ENCODE measurements at places on chromosomes 13 and 19.

GRCh38 chr19:7358102-7358597, 9.4 kb downstream of the ARHGEF18 start:
- DNase-seq, result no peak

- DNase-seq, result no peak
Measured at GRCh38 chr13:63149375-63149774, 1733.7 kb upstream of the PCDH20 start.

DNA sequence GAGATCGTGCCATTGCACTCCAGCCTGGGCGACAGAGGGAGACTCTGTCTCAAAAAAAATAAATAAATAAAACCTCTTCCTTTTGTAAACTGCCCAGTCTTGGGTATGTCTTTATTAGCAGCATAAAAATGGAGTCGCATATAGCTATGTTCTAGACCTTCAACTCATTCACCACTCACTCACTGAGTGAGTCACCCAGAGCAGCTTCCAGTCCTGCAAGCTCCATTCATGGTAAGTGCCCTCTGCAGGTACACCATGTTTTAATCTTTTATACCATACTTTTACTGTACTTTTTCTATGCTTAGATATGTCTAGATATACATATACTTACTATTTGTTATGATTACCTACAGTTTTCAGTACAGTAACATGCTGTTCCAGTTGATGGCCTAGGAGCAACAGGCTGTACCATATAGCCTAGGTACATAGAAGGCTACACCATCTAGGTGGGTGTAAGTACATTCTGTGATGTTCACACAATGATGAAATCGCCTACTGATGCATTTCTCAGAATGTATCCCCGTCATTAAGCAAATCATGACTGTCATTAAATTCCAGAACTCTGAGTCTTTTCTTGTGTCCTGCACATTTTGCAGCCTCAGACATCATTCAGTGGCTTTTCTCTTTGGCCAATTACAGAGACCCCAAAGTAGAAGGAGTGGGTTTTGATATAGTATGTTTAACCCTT, 13.7 kb upstream of the FARP1 start:
- no peak for DNase-seq

DNA sequence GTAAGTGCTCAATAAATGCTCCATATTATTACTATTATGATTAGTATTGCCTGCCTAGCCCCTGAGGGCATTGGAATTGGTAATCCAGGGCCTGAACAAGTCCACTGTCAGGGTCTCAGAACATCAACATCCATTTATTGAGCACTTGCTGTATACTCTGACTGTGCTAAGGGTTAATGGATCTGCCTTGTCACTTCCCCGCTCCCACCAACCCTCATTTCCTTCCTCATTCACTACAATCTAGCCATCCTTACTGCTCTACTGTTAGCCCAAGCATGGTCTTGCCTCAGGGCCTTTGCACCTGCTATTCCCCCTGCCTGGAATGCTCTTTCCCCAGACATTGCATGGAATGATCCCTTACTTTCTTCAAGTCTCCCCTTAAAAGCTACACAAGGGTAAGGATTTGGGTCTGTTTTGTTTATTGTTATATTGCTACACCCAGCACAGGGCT, 12.7 kb upstream of the ANGPTL8 start:
- no peak for DNase-seq

DNA sequence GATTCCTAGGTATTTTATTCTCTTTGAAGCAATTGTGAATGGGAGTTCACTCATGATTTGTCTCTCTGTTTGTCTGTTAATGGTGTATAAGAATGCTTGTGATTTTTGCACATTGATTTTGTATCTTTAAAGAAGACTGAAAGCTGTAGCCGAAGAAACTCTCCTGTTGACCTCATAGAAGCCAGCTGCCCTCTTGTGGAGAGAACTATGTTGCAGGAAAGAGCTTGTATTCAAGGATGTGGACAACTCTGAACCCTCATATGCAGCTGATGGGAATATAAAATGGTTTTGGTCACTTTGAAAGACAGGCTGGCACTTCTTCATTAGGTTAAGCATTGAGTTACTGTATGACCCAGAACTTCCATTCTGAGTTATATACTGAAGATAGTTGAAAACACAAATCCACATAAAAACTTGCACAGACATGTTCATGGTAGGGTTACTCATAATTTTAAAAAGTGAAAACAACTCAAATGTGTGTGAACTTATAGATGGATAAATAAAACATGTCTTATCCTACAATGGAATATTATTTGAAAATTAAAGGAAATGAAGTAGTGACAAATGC, 65.8 kb upstream of the SLITRK6 start:
- DNase-seq, result no peak

- no peak for DNase-seq
Measured at GRCh38 chr13:83753912-83754624, 128.2 kb downstream of the SLITRK1 start.

GRCh38 chr19:36409841-36410240, 8.6 kb downstream of the ZFP82 start:
- DNase-seq, result no peak

DNA sequence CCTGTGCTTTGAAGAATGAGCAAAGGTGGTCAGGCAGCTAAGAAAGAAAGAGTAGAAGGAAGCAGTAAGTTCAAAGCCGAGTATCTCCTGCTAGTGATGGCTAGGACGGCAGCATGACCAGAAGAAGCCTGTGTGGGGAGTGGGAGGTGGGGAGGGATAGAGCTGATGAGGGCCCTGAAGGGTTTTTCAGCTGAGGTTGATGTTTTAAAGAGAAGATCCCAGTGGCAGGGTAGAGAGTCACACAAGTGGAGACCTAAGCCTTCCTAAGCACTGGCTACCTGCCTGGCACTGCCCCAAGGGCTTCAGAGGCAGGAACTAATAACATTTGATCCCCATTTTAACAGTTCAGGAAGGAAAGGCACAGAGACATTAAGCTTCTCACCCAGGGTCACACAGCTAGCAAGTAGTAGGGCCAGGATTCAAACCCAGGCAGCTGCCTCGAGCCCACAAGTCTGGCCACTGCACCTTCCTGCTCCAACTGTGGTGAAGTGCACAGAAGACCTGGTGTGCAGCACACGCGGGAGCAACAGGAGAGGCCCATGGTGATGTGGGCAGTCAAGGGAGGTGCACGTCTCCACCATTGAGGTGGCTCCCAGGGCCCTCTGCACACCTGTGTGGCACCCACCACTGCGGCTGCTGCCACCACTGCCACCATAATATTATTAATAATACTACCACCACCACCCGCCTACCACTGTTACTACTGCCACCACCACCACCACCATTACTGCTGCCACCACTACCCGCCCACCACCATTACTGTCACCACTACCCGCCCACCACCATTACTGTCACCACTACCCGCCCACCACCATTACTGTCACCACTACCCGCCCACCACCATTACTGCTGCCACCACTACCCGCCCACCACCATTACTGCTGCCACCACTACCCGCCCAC, 22.1 kb downstream of the CUL4A start:
- no peak for DNase-seq

- no peak for DNase-seq
Measured at GRCh38 chr19:8320564-8321066, 560 bp downstream of the NDUFA7 start.

GRCh38 chr13:97249796-97250495, 27.8 kb downstream of the MBNL2 start:
- no peak for DNase-seq

- DNase-seq, result no peak
Measured at GRCh38 chr13:31036731-31037695, 104.6 kb downstream of the TEX26 start.

GRCh38 chr13:79468819-79469218, 12.1 kb upstream of the NDFIP2 start:
- no peak for DNase-seq

DNA sequence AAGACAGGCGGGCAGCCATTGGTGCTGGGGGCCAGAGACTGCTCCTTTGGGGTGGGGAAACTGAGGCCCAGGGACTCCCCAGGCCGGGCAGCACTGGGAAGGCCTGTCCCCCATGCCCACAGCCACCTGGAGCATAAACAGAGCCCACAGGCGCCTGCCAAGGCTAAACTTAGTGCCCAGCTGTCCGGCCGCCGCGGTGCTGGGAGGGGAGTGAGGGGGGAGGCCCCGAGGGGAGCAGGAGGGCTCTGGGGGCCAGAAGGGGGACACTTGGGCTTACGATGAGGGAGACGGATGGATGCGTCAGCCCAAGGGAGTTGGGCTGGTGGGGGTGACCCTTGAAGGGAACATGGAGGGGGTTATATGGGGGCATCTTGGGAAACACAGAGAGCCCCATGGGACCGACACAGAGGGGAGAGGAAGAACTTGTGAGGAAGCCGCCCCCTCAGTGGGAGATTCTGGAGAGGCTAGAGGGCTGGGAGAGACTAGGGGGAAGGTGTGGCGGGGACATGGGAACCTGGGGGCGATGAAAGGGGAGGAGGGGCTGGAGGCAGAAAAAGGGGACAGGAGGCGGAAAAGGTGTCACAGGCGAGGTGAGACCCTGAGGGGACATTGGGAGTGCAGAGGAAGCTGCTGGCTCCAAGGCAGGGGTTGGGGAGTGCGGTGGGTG, 2.2 kb downstream of the CERS1 start:
- DNase-seq, result no peak

DNA sequence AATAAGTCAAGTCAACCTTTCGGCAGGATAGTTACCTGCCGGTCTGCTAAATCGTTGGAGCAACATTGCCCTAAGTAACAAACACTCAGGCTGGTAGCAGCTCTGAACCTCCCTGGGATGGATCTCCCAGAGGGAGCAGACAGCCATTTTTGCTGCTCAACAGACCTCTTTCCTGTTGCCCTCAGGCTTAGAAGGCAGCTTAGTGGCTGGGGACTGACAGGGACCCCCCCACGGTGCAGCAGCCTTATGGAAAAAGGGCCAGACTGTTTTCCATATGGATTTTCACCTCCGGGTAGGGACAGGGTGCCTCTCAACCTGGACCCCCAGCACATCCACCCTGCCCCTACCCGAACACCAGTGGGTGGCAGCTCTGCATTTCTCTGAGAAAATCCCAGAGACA, 49.7 kb downstream of the UBL3 start:
- no peak for DNase-seq

DNA sequence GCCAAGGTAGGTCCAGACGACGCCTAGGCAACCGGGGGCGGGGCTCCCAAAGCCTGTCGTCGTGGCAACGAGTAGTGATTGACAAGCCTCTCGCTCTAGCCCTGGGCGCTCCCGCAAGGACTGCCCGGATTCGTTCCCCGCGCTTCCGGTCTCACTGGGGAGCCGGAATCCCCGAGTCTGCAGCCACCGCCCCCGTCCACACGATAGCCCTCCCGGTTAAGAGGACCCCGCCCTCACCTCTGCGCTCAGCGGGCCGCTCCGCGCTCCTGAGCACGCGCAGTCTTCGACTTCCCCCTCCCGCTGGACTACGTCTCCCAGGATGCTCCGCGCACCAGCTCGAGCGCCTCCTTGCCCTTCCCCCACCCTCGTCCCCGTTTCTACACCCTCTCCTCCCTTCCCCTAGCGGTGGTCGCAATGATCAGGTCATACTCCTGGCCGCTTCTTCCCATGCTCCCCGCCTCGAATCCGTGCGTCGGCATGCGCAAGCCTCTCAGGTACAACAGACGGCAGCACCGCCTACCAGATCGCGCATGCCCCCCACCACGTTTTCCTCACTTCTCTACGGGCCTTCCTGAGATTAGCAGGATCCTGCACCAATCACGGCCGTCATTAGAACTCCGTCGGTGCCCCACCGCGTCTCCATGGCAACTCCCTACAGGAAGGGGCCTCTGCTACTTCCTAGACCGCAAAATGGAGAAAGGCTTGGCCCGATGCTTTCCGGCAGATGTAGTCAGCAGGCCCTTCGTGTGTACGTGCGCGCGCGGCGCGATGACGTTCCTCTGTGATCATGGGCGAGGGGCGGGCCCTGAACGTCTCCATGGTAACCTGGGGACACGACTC, at the start of gene MZF1:
TSS of gene MZF1 (minus strand) at position 518 of the 840 bp plus-strand sequence. CDS start 1,946 bp downstream, outside the sequence.
- peak; percentile 100 for DNase-seq

DNA sequence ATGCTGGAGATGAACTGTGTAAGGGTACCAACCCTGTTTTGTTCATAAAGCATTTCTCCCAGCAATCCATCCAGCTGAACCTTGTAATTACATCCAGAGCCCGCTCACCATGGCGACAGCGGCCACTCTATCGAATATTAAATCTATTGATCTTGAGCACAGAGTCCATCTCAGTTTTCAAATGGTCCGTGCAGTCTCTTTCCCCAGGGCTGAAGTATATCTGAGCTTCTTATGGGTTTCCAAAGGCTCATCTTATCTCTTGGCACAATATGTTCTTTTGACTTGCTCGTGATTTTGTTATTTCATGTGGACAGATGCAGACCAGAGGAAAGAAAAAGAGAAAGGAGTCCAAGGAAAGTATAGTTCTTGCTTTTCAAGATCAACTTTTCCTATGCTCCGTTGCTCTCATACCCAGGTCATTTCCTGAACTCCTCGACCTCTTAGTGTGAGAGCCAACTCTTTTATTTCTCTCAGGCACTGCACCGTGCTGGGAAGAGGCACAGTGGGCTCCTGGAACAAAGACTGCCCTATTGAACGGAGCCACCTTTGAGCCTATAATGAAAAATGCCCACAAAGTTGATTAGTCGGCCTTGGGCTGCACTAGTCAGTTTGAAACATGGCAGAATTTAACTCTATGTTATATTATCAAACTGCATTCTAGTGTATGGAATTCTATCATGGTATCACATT, 66.7 kb downstream of the RFC3 start:
- DNase-seq, result no peak

- no peak for DNase-seq
Measured at GRCh38 chr19:28430214-28430613, 782.7 kb downstream of the UQCRFS1 start.

DNA sequence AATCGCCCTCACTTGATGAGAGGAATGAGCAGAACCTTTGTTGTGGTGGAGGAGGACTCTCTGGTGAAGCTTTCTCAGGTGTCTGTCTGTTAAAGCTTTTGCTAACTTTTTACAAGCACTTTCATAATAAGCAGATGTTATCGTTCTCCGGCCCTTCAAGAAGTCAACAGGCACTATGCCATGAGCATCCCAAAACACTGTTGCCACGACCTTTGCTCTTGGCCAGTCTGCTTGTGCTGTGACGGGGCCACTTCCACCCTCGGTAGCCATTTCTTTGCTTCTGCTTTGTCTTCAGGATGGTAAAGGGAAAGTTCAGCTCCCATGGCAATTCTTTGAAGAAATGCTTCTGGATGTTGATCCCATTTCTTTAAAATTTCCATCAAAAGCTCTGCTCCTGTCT, 93.5 kb upstream of the ANKRD10 start:
- DNase-seq, result no peak

GRCh38 chr19:5186293-5187050, 154.1 kb downstream of the PTPRS start:
- DNase-seq, result no peak

DNA sequence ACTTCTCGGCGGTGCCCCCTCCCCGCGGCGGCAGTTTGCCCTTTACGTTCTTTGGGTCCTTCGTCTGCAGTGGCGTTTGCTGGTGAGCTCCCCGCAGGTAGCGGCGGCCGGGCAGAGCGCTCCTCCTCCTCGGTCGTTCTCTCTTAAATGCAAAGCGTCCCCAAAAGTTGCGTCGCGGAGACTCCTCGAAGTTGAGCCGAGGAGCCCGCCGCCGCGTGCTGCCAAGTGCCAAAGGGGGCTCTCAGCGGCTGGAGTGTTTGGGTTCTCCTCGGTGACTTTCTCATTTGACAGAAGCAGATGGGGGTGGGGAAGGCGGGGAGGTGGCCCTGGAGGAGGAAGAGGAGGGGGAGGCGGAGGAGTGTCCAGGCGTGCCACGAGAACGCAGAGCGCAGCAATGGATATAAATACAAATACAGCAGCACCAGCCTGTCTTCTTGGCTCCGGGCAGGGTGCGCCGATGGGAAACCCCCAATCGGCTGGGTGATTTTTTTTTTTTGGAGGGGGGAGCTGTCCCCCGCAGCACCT, at the start of gene SOX21:
TSS of gene SOX21 (minus strand) at position 259 of the 525 bp plus-strand sequence. CDS start 496 bp downstream, outside the sequence.
- DNase-seq, result no peak

Data from activated gamma-delta T cell treated with Interleukin-2 at 50 U/mL for 16 hours (primary cell).